ENCODE measurements at places on chromosomes 3 and 15. TPM values are rescaled to one million over a fixed set of nuclear protein-coding genes. Genes with fewer than 3 reads are reported as not detected.

SLC9A9 gene
- total RNA-seq = 18.5 TPM

CD200 gene
- 9.1 TPM for total RNA-seq

CCDC51 gene
- total RNA-seq = 17.5 TPM

ITIH4 gene
- 16.0 TPM for total RNA-seq

ERICH6 gene
- 0.38 TPM for total RNA-seq

DNA sequence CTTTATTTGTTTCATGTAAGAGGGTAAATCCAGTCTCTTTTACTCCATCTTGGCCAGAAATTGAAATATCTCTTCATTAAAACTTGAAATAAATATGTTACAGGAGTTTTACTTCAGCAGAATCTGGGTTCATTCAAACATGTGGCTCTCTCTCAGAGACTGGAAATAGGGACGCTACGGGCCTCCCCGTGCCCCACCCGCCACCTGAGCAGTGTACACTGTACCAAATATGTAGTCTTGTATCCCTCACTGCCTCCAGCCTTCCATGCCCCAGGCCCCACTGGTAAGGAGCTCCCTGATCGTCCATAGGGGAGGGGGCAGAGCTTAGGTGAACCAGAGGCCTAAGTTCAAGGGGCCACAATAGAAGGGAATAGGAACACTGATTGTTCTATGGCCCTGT is 36.0 kb downstream of the RPL39L start:
- no peaks in the 10 kb centered on the region for H3K27me3 ChIP-seq
- H3K4me3 ChIP-seq = no peak overlapping the region
- H3K36me3 ChIP-seq = no peaks in the 10 kb centered on the region
- DNase-seq = no peak

DNA sequence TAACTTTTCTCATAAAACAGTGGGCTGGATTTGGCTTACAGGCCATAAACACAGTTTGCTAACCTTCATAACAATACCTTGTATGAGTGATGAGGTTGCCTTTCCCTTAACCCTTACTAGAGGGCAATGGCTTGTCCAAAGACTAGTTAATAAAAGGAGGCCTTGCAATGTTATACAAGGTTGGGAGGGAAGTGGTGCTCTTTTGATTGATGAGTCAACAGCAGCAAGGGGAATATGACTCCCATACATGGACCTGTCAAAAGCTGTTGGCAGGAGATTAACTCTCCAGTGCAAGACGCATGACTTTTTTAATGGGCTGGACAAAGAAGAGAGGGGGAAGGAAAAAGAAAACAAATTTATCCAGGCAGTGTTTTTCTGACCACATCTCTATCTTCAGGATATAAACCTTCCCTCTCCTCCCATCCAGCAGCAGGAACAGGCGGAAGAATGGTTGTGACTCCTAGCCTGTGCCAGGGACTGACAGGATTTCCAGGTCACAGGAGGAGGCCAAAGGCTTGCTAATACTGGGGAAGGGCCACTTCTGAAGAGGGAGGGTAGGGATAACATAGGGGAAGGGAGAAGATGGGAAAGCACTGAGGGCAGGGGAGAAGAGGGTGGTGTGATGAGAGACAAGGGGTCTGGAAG is 35.2 kb upstream of the ARL14 start:
- no peaks in the 10 kb centered on the region for H3K4me1 ChIP-seq
- H3K4me3 ChIP-seq = no peak overlapping the region
- no peaks in the 10 kb centered on the region for H3K27me3 ChIP-seq
- H3K36me3 ChIP-seq = no peaks in the 10 kb centered on the region
- no peak overlapping the region for H3K27ac ChIP-seq

DNA sequence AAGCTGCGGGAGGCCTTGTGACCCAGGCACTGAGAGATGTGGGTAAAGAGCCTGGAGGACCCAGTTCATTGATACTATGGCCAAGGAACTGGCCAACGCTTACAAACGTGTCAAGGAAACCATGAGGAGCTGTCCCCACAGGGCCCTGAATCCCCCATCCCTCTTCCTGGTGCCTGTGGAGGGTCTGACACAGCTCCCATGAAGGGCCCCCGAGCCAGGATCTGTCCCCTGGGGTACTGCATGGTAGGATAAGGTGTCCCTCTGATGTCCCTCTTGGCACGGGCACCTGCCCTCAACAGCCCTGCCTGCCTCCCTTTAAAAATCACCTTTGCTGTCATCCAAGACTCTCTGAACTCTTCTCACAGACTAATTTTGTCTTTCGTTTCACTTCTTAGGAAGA is 122.4 kb downstream of the ADCY5 start:
- no peak overlapping the region for H3K4me3 ChIP-seq
- H3K36me3 ChIP-seq = no peaks in the 10 kb centered on the region
- DNase-seq = no peak
- peaks cover 3% of the 10 kb centered on the region for H3K27me3 ChIP-seq

DNA sequence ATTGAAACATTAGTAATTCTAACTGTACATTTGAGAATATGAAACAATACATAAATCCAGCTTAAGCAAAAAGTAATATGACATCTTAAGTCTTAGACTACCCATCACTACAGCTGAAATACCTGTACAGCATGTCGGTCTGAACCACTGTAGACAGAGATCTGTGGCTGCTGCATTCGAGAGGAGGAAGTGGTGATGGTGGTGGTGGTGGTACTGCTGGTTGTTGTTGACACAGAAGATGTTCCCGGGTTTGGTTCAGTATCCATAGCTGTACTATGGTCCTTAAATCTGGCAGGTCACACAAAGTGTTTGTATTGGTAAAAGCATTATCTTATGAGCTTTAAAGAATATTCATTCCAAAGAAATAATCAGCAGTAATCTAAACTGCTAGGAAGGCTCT is 2.9 kb downstream of the PHC3 start:
- peaks cover 48% of the 10 kb centered on the region for H3K36me3 ChIP-seq
- H3K27me3 ChIP-seq = no peaks in the 10 kb centered on the region
- DNase-seq = peak; percentile 79
- H3K27ac ChIP-seq = peak overlapping the region; percentile 63
- H3K4me3 ChIP-seq = peak overlapping the region; percentile 46

DNA sequence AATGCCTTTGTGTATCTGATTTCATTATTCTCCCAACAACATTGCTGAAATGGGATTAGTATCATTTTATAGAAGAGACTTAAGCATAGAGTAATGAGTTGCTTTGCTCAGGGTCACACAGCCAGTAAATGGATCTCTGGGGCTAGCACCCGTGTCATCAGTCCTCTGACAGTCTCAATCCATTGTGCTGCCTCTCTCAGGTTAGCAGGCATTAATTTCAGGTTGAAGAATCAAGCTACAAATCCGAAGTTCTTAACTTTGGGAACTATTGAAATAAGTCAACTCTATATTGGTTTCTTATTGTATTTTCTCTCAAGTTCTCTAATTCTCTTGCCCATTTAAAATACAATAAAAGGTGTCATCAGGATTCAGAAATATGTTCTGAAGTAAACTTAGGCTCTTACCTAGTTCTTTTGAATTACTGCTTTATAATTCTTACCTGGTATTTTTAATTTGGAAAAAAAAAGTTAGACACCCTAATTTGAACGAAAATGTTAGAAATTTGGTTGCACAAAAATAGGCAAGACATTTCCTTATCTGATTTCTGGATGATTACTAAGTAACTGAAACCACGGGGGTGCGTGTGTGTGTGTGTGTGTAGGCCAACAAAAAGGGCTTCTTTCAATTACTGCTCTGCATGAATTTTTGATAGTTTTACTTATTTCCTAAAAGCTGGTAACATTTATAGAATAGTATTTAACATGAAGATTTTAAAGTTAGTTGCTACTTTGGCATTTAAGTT is 189.8 kb downstream of the MBNL1 start:
- H3K4me3 ChIP-seq = no peak overlapping the region
- peak overlapping the region; percentile 56 for H3K27ac ChIP-seq
- peaks cover 58% of the 10 kb centered on the region for H3K36me3 ChIP-seq
- H3K4me1 ChIP-seq = peaks cover 26% of the 10 kb centered on the region
- peak; percentile 40 for DNase-seq
- no peaks in the 10 kb centered on the region for H3K27me3 ChIP-seq

DNA sequence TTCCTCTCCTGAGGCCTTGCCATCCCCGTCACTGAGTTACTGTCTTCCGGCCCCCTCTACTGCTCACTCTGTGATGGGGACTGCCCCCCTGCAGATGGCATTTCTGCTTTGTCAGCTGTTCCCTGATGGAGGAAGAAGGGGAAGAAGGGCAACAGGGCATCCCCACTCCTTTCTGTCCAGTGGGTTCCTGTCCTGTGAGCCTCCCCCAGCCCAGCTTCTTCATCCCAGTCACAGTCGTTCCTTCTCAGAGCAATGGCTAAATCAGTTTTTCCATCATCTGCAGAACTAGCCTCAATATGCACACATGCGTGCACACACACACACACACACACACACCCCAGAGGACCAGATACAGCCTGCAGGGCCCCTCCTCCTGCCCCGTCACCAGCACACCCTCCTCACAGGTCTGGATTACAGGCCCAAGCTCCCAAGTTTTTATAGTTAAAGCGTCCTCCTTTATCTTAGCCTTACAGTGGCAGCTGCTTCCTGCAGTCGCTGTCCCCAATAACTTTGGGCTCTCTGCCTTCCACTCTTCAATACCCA is 21.4 kb downstream of the ALDH1L1 start:
- H3K4me3 ChIP-seq = no peak overlapping the region
- H3K4me1 ChIP-seq = no peaks in the 10 kb centered on the region
- no peaks in the 10 kb centered on the region for H3K36me3 ChIP-seq
- DNase-seq = no peak

DNA sequence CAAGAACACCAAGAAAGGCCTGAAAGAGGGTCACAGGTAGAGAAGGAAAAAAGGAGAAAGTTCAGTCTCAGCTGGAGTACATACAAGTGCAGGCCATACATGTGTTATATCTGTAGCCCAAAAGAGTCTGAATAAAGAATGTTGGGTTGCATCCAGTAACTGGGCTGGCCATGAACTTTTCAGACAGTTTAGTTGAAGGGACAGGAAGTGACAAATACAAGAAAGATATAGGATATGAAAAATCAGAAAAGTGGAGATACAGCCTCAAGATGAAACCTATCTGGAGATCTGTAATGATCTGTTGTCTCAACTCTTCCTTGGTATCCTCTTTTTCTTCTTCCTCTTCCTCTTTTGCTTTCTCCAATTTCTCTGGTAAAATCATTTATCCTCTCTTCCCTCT is 671.7 kb downstream of the MECOM start:
- H3K4me1 ChIP-seq = no peaks in the 10 kb centered on the region
- H3K36me3 ChIP-seq = no peaks in the 10 kb centered on the region

DNA sequence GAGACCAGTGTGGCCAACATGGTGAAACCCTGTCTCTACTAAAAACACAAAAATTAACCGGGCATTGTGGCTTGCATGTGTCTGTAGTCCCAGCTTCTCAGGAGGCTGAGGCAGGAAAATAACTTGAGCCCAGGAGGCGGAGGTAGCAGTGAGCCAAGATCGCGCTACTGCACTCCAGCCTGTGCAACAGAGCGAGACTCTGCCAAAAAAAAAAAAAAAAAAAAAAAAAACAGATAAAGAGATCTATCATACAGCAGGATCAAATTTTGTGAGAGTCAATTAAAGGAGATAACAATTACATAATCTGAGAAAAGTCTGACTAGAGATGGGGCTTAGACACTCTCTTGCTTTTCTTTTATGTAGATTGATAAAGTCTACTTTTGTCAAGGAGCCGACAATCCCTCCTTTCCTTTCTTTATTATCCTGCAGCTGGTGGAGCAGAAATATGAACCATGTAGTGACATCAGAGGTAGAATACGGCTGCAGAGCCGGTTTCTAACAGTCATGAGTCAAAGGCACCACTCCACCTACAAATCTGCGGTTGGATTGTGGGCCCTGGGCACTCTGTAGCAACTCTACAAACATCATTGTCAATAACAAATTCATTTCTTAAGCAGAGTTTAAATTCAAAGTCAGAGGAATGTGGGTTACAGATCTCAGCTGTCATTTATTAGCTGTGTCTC is 9.0 kb downstream of the C2CD4A start:
- H3K4me1 ChIP-seq = no peaks in the 10 kb centered on the region

DNA sequence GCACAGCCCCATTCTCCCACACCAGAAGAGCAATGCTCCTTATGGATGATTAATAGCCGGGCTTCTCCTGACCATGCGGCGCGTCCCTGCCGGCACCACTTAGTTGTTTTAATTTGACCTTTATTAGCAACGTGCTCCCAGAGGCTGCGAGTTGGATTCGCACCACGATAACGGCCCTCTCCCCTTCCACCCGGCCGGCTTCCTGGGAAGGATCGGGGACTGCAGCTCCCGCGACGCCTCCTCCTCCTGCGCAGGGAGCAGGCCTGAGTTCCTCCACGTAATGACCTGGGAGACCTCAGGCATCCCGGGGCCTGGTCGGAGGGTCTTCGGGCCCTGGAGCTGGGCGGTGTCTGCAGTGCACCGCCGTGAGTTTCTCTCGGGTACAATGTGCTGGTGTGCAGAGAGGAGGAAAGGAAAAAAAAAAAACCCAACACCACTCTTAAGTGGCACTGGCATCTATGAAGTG is 243.3 kb upstream of the TOPAZ1 start:
- peaks cover 41% of the 10 kb centered on the region for H3K4me1 ChIP-seq
- peak overlapping the region; percentile 35 for H3K27ac ChIP-seq
- DNase-seq = no peak
- peak overlapping the region; percentile 35 for H3K4me3 ChIP-seq

DNA sequence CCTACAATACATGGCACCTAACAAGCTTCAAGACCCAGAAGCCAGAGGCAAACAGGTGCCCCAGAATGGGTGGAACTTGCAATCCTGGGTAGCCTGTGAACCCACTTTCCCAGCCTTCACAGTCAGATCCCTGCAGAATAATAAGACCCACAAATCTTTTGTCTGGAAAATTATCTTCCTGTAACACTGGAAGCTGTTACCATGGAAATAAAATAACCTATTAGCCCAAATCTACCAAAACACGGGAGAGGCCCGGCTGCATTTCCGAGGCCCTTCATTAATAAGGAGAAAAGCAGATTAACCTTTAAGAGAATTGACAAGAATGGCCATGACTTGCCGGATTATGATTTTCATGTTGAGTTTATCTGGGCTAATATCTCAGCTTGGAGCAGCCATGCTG is 256.1 kb upstream of the PROK2 start:
- no peak overlapping the region for H3K27ac ChIP-seq
- no peaks in the 10 kb centered on the region for H3K4me1 ChIP-seq
- H3K27me3 ChIP-seq = peaks cover 7% of the 10 kb centered on the region

DNA sequence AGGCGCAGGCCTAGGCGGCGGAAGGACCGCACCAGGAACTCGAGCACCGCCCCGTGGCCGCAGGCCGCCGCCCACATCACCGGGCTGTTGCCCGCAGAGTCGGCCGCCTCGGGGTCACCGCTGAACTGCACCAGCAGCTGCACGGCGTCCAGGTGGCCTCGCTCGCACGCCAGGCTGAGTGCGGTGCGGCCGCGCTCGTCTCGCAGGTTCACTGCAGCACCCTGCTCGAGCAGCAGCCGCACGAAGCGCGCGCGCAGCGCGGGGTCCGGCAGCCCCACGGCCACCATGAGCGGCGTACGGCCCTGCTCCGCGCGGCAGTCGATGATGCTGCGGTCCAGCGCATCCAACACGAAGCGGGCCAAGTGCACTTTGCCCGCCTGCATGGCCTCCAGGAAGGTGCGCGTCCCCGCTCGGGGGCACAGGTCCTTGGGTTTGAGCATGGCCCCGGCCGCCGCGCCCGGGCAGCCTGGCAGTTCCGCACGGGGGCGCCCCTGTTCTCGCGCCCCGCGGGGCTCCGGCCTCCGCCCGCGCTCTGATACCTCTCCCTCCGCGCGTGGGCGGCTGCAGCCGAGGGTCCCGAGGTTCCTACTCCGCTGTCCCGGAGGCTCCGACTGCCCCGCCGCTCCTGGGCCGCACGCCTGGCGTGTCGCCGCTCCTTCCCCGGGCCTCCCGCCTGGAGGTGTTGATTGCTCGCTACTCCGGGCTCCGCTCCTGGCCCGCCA is 556 bp downstream of the ANKRD63 start:
- H3K4me1 ChIP-seq = peaks cover 1% of the 10 kb centered on the region
- H3K4me3 ChIP-seq = peak overlapping the region; percentile 51
- H3K27me3 ChIP-seq = peaks cover 45% of the 10 kb centered on the region
- H3K36me3 ChIP-seq = peaks cover 3% of the 10 kb centered on the region
- H3K27ac ChIP-seq = no peak overlapping the region
- DNase-seq = peak; percentile 59

All from activated CD4-positive, alpha-beta memory T cell treated with anti-CD3 and anti-CD28 coated beads, Interleukin-2, amount 10 ng/mL, durations not matched to agents 7 days and 5 days (primary cell).